Right kidney (tissue), 9 donors: ENCODE measurements at places on chromosomes 5 and 9.
A peak's percentile ranks its signal among the peaks of the same experiment; 100 is the strongest.

DNA sequence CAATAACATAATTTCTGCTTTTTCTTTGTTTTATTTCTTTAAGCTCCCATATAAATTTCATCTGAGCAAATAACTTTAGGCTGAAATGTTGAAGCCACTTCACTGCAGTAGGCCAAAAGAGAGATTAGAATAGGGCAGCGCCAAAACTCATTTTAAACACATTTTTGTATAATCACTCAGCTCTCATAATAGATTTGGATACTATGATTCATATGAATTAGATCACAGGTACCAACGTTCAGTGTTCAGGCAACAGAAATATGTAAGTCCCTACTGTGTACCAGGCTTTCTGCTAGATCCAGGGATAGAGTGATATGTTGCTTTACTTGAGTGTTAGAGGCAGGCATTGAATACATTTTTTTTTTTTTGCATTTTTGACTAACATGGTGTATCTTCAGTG, 370.5 kb downstream of the PTPRD start:
- DNase-seq, result no peak

GRCh38 chr9:5492965-5493678, 17.2 kb upstream of the PDCD1LG2 start:
- no peak for DNase-seq

- no peak for DNase-seq
These were observed 82.1 kb downstream of the RXRA start for GRCh38 chr9:134408389-134408788.

GRCh38 chr5:55821731-55822512, 29.2 kb upstream of the IL31RA start:
- DNase-seq, result peak; percentile 56

GRCh38 chr9:99023231-99023630, 79.5 kb downstream of the COL15A1 start:
- DNase-seq, result no peak

GRCh38 chr5:113804264-113804663, 290.8 kb downstream of the YTHDC2 start:
- DNase-seq, result no peak

- DNase-seq, result no peak
These were observed 23.0 kb upstream of the RBM22 start for GRCh38 chr5:150723845-150724244.

GRCh38 chr5:5487585-5488360, 65.3 kb downstream of the ICE1 start:
- no peak for DNase-seq

GRCh38 chr5:151183456-151184245, 26.1 kb upstream of the ANXA6 start:
- no peak for DNase-seq

DNA sequence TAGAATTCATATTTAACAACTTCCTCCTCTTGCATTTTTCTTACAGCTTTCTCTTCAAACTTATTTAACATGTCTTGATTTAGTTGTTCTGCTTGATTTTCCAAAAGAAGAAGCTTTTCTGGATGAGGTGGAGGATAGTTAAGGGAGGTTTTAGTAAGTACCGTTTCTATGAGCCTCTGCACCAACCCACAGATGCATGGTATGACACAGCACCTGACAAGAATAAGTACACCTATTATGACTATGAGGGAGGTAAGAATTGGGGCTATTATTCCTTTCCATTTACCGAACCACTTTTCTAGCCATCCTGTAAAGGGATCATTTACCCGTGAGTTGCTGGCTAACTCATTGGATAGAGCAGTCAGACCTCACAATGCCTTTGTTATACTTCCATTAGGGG, 2.5 kb upstream of the HMGCS1 start:
- no peak for DNase-seq

DNA sequence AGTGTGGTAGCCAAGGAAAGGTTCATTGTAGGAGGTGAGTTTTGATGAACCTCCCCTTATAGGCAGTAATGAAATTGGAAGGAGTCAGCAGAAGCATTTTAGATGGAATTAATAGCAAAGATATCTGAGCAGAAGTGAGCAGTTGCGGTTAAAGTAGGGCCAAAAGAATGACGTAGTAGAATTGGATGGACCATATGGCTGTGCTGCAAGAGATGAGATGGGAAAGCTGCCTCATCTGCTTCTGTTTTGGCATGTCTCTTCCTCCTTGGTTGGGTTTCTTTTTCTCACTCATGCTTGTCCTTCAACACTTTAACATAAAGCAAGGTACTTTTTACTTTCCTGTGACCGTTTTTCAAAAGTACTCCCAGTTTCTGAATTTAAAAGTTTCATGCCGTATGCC, 55.8 kb downstream of the AQP7 start:
- no peak for DNase-seq
